ENCODE measurements at places on chromosomes 1 and 21.
A peak's percentile ranks its signal among the peaks of the same experiment; 100 is the strongest.

DNA sequence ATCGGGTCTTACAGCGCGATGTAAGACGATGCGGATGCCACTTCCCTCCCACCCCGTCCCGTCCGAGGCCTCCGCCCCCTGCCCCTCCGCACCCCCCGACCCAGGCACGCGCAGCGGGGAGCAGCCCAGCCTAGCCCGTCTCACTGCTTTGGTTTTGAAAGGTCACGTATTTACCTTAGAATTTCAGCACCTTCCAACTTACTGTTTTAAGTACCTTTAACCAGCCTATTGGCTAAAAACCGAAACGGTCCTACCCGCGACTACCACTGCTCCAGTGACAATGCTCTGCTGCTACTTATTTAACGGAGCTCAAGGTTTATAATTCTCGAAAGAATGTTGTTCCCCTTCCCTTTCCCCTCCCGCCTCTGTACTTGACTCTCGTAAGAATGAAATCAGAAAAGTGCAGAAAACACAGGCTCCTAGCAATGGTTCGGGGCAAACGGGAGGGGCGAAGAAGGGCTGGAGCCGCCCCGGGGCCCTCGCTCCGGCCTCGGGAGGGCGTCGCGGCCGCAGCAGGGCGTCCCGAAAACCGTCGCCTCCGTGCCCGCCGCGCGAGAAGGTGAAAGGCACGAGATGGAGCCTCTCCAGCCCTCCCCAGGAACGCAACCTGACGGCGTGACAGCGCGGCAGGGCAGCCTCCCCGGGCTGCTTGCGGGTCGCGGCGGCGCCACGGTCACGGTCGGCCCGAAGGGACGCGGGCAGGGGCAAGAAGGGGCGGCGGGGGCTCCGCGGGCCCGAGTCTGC, 667 bp downstream of the TMEM50B start:
- no peak for DNase-seq

DNA sequence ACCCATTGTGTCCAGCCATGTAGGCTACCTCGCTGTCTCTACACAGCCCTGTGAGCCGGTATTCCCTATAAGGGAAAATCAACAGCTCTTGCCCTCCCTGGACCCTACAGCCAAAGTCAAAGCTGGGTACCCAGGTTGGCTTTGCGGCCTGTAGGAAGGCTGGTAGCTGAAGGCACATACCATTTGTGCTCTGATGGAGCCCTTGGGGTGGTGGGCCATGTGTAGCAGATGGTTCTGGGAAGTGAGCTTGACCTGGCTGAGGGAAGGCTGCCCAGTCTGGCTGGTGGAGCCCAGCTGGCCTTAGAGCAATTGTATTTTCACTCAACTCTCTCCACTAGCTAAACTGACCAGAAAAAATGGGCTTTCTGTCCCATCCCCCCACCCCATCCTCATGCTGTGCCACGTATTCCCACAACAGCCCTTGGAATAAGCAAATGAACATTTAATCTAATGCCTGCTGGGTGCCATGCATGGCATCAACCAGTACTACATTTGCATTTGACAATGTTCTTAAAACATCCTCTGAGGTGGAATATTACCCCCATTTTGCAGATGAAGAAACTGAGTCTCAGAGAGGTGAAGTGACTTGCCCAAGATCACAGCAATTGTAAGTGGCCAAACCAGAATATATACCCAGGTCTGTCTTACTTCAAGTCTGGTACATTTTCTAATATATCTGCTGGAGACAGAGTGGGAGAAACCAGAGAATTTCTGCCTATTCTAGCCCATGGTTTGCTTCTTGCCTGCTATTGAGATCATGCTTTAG, 56.8 kb downstream of the NDUFS5 start:
- no peak for DNase-seq

DNA sequence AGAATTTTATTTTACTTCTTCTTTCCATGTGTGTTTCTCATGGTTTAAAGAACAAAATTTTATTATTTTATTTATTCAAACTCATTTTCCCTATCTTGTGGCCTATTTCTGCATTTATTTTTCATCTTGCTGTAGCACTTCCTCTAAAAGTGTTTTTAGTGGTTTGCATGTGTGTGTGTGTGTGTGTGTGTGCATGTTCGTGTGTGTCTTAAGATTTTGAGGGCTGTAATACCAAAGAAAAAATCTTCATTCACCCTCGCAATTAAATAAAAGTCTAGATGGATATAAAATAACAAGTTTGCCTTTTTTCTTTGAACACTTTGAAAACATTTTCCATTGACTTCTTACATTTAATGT, 24.6 kb upstream of the FCRL3 start:
- DNase-seq, result no peak

GRCh38 chr1:56304975-56305374, 274.4 kb downstream of the PLPP3 start:
- no peak for DNase-seq

- DNase-seq, result peak; percentile 76
These were observed 31.2 kb downstream of the PCSK9 start for GRCh38 chr1:55070293-55071164.

Data from NCI-H524 treated with DMSO at 0.1 percent for 48 hours (cell line).